Activated T-helper 2 cell treated with anti-CD3 and anti-CD28 coated beads, Interferon-gamma antibody, Interleukin-2, Interleukin-4, amounts not matched to agents 10 μg/mL and 5 μg/mL and 100 μg/mL, durations not matched to agents 14 hours and 24 hours and 36 hours (primary cell): ENCODE measurements at places on chromosomes 7 and 10. TPM values are rescaled to one million over a fixed set of nuclear protein-coding genes. Genes with fewer than 3 reads are reported as not detected.

GRCh38 chr10:27660711-27661110 lies 84.9 kb downstream of the MKX start:
- DNase-seq, result no peak

DNA sequence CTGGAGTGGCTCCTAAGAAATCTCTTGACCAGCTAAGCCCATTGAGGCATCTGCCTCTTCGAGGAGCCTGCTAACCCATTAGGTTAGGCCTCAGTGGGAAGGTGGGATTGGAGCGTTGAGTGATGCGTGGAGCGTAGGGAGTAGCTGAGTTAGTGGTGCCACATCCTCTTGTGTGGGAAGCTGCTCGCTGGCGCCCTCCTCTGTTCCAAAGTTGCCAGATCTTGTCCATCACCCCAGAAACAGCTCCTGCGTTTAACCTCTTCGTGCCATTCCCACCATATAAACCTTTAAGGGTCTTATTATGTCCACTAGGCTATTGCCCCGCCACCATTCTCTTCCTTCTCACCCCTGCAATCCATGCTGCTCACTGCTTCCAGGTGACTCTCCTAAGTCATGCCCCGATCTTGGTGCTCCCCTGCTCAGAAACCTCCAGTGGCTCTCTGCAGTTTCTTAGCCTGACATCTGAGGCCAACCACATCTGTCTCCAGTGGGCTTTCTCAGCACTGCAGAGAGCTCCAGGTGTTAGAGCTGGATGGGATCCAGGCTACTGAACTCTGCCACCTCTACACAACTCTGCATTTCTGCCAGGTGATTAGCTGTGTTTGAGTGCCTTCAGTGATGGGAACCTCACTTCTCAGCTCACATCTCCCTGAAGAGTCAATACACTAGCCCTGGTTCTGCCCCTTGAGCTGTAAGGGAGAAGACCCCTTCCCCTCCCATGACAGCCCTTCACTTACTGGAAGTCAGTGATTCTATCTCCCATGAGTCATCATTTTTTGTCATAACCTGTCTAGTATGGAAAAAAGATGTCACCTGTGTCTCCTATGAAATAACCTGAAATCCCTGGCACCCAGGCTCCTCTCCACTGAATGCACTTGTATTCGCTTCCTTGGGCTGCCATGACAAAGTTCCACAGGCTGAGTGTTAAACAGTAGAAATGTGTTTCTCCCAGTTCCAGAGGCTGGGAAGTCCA lies 65.0 kb upstream of the FGFR2 start:
- no peak for DNase-seq

- DNase-seq, result no peak
These were observed 247.9 kb upstream of the PCDH15 start for GRCh38 chr10:55048830-55049498.

GRCh38 chr10:103564776-103565520 lies 71.4 kb downstream of the NEURL1 start:
- peak; percentile 23 for DNase-seq

DNA sequence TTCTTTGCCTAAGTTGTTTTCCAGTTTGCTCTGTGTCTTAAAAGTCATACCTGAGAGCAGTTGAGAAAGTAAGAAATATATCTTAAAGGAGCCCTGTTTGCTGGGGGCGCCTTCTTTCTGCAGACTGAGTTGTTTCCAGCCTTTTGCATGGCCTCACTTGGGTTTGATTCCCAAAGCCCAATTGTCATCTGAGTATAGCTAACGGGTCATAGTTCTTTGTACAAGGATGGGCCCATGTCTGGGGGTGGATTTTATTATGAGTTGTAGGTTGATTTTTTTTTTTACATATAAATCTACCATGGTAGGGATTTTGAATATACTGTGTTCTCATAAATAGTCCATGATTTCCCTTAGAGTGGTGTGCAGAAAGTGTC lies 318.7 kb upstream of the LRGUK start:
- DNase-seq, result no peak

GRCh38 chr7:90701771-90702170 lies 105.7 kb downstream of the CDK14 start:
- DNase-seq, result no peak

DNA sequence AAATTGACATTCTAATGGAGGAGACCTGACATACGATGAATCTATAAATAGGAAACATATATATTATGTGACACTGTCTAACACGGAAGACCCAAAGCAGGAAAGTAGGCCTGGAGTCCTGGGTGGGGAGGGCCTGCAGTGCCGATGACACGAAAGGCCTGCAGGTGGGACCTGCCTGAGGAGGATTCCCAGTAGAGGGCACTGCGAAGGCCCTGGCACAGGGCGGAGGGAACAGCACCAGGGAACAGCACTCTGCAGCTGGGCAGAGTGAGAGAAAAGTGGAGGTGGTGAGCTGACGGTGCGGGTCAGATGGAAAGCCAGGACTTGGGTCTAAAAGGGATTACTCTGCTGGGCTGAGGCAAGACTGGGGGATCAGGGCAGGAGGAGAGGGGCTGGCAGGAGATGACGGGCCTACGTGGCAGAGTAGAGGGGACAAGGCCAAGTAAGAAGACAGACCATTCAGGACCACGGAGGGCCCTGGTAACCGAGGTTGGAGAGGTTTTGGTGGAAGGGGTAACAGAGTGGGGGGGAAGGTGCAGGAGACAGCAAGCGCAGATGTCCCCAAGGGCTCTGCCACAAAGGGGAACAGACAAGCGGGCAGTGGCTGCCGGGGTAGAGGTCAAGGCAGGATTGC lies 8.1 kb downstream of the ZNF746 start:
- DNase-seq, result no peak

- no peak for DNase-seq
These were observed 194.2 kb upstream of the NPSR1 start for GRCh38 chr7:34463830-34464229.

Gene SEMA3D
- 0.09 and 0.11 TPM in 2 replicates for total RNA-seq

Gene ZNF727
- 0.11 and 0.18 TPM in 2 replicates for total RNA-seq

DNA sequence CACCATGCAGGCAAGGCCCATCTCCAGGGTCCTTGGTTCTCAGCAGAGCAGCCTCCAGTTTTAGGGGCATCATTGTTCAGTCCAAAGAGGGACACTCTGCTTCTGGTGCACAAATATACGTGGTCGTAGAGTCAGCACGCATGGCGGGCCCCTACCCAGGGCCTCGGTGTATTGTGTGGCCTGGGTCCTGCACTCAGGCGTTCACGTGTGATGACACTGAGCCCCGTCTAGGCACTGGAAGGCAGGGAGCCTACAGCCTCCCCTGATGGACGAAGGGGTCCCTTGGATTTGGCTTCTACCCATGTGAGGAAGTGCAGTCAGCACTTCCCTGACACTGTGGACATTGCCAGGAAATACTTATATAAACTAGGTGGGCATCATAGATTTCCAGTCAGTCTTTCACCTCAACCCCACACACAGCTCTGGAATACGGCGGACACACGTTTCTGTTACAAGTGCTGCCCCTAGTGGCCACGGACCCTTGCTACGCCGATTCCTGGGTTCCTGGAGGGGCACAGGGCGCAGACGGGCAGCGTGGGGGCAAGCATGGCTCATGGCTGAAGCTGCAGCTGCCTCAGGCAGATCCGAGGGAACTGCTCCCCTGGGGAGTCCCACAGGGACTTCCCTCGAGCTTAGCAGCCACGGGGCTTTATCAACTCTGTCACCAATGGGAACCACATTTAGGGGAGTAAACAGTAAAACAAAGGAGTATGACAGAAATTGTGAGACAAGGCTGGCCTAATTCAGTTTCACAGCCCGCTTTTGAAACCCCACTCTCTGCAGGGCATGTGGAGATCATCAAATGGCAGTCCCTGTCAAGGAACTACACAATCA lies 25.4 kb downstream of the AIFM2 start:
- DNase-seq, result no peak

DNA sequence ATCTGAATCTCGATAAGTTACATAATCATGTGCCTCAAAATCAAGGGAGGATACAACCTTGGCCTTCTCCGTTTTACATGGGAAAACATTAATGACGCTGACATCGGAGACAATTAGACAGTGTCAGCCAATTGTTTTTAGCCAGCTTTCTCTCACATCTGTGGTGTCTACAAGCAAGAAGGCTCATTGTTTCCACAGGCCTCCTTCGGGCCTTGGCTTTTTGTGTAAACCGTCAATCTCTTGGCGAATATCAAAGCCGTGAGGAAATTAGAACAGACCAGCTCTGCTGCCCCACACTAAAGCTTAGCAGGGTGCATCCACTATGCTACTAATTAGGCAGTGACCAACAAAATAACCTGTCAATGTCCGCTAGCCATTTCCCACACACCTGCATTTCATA lies 43.2 kb downstream of the VAX1 start:
- no peak for DNase-seq

DNA sequence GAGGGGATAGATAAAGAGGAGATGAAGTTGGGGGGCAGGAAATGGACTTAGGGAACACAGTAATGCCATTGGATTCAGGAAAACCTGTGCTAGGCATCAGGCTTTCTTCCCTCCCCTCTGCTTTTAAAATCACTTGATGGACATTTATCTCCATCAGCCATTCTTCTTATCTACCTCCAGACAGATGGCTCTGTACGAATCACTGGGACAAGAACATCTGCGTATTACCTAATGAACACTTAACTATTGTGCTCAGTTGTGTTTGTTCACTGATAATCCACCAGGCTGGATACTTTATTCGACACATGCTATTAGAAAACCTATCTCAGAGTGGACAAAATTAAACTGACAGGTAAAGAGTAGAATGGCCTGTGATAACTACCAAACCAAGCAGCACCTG lies 40.0 kb downstream of the TNKS2 start:
- no peak for DNase-seq

Gene UCN3
- not detected in 2 replicates for total RNA-seq

GRCh38 chr7:84364708-84365107 lies 170.1 kb upstream of the SEMA3A start:
- no peak for DNase-seq

DNA sequence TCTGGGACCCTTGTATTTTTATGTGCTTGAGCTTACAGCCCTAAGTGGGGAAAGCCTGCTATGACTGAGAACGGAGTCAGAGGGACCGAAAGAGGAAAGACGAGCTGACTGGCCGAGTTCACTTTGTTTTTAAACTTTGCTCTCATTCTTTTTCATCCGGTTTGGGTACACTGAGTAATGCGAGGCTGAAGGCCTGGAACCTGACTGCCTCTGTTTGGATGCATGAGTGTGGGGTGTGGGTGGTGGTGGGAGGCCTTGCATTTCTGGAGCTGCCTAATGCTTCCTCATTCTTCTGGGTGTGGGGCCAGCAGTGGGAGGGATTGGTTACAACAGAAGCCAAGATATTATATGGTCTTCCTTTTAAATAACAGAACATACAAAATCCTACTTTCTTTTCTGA lies 155.5 kb downstream of the BUB3 start:
- no peak for DNase-seq

DNA sequence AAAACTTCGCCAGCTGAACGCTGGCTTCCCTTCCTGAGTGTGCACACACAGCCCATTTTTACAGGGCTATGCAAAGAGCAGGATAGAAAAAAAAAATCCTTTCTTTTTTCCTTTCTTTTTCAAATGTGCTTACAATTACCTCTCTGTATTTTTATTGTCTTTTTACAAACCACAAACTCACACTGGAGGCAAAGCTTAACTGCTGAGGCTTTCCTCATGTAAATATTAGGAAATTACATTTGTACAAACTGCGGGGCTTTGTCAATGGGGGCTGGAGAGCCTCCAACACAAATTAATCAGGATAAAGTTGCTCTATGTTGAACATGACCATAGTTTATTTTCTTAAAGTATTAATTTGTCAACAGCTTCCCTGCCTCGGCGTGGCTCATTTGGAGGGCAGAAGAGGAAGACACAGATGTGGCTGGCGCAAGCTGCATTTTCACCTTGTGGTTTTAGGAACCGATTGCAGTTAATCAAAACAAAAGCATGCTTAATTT lies 411.7 kb upstream of the MKI67 start:
- no peak for DNase-seq

Gene CCL24
- total RNA-seq, result not detected in 2 replicates

Gene ZNF853
- 0.23 TPM in 2 replicates for total RNA-seq

Gene ADIRF
- total RNA-seq, result not detected in 2 replicates

Gene TMEM213
- not detected in 2 replicates for total RNA-seq

DNA sequence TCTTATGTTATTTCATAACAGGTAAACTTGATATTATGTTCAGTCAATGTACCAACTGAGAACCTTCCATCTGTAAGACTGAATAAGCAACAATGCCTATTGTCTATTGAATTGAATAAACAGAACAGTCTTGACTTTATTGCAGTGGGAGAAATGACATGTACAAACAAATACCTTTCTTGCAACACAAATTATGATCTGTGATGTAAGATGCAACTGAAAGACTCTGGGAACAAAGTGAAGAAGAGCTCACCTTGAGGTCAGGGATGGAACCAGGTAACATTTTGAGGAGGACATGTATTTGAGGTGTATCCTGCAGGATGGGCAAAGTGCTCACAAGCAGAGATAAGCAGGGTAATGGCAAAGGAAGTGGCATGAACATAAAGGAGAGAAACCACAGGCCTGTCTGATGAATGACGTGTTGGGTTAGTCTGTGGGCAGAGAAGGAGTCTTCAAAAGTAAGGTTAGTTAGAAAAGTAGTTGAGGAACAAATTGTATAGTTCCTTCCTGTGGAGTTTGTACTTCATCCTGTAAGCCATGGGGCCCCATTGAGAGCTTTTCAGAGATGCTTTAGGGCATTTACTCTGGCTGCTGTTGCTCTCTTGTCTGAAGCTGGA lies 9.5 kb downstream of the PNLIPRP3 start:
- DNase-seq, result no peak

DNA sequence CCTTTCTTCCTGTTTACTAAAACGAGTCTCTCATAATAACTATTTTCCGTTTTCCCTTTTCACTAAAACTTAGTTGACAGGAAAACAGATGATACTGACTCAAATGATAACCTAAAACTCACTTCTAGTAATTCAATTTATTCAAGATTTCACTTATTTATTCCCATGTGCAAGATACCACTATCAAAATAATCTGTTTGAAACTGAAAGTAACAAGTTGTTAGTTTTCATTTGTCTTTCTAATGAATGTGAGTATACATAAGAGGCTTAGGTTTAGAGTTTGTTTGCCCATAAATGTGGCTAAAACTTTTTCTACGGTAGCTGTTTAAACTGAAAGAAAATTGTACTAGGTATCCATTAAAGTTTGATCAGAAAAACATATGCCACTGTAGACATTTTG lies 314.9 kb upstream of the STEAP1 start:
- DNase-seq, result no peak

DNA sequence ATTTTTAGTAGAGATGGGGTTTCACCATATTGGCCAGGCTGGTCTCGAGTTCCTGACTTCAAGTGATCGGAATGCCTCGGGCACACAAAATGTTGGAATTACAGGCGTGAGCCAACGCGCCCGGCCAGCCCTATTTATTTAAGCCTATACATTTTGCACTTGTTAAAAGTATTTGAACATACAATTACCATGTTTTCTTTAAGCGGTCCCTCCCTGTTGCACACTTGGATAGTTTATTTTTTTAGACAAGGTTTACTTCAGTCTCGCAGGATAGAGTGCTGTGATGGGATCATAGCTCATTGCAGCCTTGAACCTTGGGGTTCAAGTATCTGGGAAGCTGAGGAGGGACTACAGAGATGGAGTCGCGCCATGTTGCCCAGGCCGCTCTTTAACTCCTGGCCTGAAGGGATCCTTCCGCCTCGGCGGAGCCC lies 35.7 kb upstream of the SRRM3 start:
- no peak for DNase-seq

GRCh38 chr10:98265403-98266378 lies 2.3 kb downstream of the LOXL4 start:
- DNase-seq, result no peak

Gene PARD3
- total RNA-seq, result 1.4 and 2.0 TPM in 2 replicates
